ENCODE measurements at places on chromosomes 1 and 21. TPM values are rescaled to one million over a fixed set of nuclear protein-coding genes. Genes with fewer than 3 reads are reported as not detected.

FCER1G gene
- total RNA-seq, result 14.0 TPM

TEX38 gene
- not detected for total RNA-seq

SLC2A5 gene
- not detected for total RNA-seq

CACNA1S gene
- total RNA-seq, result not detected

LCE3D gene
- total RNA-seq, result not detected

Measured in activated CD8-positive, alpha-beta T cell treated with anti-CD3 and anti-CD28 coated beads, Interleukin-2, amount 10 ng/mL, durations not matched to agents 7 days and 5 days (primary cell).